Head of caudate nucleus (tissue), 42 donors: ENCODE measurements at places on chromosomes 13 and 19.

GRCh38 chr13:109241160-109241559, 545.2 kb downstream of the IRS2 start:
- no peak for DNase-seq

DNA sequence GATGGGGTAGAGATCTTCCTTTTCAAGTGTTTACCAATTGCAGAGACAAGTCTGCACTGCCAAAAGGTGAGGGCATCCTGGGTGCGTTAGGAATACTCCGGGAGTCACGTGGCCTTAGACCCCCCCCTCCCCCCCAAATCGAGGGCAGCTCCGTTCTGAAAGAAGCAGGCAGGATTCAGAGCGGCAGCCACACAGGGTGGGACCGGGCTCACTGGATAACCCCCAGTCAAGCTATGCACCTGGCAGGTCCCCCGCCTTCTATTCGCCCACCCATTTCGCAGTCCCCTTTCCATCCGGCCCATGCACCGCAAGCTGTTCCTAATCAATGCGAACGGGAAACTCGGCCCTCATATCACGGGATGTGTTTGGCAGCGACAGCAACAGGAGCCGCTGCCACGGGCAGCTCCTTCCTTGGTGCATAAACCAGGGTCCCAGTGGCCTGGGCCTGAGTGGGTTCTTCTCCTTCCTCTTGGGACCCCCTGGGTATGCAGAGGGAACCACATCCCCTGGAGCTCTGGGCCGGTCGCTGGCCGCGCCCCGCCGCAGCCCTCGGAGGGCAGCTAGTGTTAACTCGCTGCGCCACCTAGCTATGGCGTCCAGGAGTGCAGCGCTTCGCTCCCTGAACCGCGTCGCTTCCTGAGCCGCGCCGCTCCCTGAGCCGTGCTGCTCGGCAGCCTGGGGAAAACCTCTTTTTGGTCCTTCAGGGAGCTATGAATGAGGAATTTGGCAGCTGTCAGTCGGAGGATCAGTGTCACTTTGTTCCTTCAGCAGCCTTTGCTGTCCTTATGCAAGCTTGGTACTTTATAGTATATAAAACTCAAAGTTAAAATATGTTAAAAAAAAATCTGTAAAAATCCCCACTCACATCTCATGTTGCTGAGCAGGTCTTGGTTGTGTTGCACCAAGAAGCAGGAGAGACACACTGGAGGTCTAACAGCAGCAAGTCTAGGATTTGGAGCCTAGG, 41.4 kb downstream of the LYL1 start:
- DNase-seq, result peak; percentile 75

- peak; percentile 68 for DNase-seq
These were observed 3.8 kb downstream of the PPP1R12C start for GRCh38 chr19:55113570-55114039.

- DNase-seq, result no peak
These were observed 406.4 kb downstream of the KCNRG start for GRCh38 chr13:50421473-50422130.
